Uterus (tissue), 4 donors: ENCODE measurements at places on chromosomes 13 and 19. TPM values are rescaled to one million over a fixed set of nuclear protein-coding genes. Genes with fewer than 3 reads are reported as not detected.
A peak's percentile ranks its signal among the peaks of the same experiment; 100 is the strongest.

DNA sequence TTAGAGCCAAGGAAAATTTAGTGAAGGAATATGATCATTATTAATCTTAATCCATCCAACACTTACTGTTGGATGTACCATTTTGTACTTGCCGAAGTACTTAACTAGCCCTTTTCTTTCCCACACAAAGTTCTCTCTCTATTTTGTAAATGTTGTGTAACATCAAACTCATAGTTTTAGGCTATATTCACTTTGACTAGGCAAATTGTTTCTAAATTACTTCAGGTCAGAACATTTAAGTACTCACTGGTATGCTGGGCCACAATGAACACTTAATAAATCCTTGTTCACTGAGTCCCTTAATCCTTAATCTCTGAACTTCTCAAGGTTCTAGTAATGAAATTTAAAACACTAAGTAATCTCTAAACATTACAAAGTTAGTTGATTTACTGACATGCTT is 49.3 kb upstream of the EEF1AKMT1 start:
- no peak overlapping the region for H3K4me3 ChIP-seq
- no peaks in the 10 kb centered on the region for H3K4me1 ChIP-seq
- no peak for DNase-seq
- H3K36me3 ChIP-seq, result no peaks in the 10 kb centered on the region
- no peaks in the 10 kb centered on the region for H3K27me3 ChIP-seq

DNA sequence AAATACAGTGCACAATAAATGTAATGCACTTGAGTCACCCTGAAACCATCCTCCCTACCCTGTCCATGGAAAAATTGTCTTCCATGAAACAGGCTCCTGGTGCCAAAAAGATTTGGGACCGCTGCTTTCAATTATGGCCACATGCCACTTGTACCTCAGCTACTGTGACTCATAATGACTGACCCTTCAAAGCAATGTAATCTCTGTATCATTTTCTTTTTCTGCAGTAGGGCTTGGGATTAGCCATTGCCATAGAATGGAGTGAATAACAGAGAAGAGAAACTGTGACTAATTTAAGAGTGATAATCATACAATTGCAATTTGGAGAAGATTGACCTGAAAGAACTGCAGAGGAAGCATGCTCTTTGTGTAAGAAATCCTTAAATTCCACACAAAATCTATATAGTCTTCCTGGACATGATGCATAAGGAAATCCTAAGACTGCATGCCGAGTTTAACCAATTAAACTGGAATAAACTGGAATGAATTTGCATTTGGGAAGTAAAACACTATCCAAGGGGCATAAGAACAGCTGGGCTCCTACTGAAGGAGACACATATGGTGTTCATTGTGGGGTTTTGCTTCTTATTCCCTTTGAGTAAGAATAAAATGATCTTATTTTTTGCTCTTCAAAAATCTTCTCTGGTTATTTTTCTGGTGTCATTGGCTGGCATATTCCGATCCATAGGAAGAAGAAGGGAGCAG is 59.5 kb upstream of the SLC7A1 start:
- DNase-seq, result no peak
- no peaks in the 10 kb centered on the region for H3K36me3 ChIP-seq
- no peaks in the 10 kb centered on the region for H3K27me3 ChIP-seq

DNA sequence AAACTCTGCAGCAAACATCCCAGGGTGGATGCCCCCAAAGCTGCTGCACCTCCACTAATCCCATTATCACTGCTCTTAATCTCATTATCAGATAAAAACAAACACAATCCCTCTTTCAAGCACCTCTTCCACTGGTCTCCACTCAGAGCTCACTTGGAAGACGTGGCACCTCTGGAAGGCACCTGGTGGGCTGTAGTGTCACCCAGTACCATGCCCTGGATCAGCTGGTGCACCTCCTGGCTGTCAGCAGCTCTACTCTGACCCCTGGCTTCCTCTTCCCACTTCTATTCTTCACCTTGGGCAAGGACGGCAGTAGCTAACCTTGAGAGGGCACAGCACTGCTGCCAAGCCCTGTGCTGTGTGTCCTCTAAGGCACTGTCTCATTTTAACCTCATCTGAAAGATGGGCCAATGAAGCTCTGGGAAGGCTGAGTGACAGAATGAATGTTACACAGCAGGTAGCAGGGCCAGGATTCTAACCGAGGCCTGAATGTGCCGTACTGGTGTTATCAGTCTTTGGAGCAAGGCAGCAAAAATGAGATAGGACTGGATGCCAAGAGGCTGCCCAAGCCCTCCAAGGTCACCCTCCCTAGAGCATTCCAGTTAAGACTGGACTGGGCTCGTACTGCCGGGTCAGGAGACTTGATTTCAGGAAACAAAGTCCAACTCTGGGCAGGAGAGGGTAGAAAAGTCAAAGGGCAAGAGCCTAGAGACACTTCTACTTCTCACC is 7.4 kb downstream of the BRD4 start:
- no peak for DNase-seq
- H3K4me3 ChIP-seq, result no peak overlapping the region
- peaks cover 49% of the 10 kb centered on the region for H3K4me1 ChIP-seq
- H3K27ac ChIP-seq, result peak overlapping the region; percentile 68

TEX101 gene
- total RNA-seq, result not detected

GRCh38 chr13:50685491-50685890 is 158.0 kb downstream of the DLEU7 start:
- H3K27me3 ChIP-seq, result no peaks in the 10 kb centered on the region
- H3K4me3 ChIP-seq, result no peak overlapping the region
- H3K4me1 ChIP-seq, result no peaks in the 10 kb centered on the region
- no peak overlapping the region for H3K27ac ChIP-seq

TRAPPC5 gene
- total RNA-seq, result 17.3 TPM

- H3K36me3 ChIP-seq, result no peaks in the 10 kb centered on the region
- H3K27ac ChIP-seq, result no peak overlapping the region
- no peaks in the 10 kb centered on the region for H3K27me3 ChIP-seq
Observed at GRCh38 chr13:95463531-95463930, 89.0 kb upstream of the CLDN10 start.

DNA sequence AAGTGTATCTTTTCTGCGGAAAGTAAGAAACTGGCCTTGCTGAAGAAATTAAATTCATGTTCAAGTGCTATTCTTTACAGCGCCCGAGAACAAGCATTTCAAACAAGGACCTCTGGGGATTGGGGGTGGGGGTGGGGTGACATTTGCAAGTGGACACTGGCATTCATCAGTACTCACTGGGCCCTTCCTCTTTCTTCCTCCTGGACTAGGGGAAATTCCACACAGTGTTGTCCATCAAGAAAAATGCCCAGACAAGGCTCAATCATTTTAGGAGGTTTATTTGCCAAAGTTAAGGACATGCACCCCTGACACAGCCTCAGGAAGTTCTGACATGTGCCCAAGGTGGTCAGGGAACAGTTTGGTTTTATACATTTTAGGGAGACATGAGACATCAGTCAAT is 22.9 kb upstream of the OR10H1 start:
- DNase-seq, result no peak
- H3K27me3 ChIP-seq, result no peaks in the 10 kb centered on the region
- H3K36me3 ChIP-seq, result no peaks in the 10 kb centered on the region
- H3K4me1 ChIP-seq, result no peaks in the 10 kb centered on the region
- no peak overlapping the region for H3K27ac ChIP-seq

COX7A1 gene
- 10.5 TPM for total RNA-seq

GRCh38 chr19:17220207-17220758 is 5.1 kb downstream of the USE1 start:
- DNase-seq, result no peak
- no peak overlapping the region for H3K27ac ChIP-seq
- H3K36me3 ChIP-seq, result no peaks in the 10 kb centered on the region
- H3K4me1 ChIP-seq, result no peaks in the 10 kb centered on the region
